ENCODE measurements at places on chromosomes 4 and X. TPM values are rescaled to one million over a fixed set of nuclear protein-coding genes. Genes with fewer than 3 reads are reported as not detected.

The AWAT2 gene
- not detected for polyA plus RNA-seq

The USP17L19 gene
- polyA plus RNA-seq, result not detected

The UBQLN2 gene
- 10.5 TPM for polyA plus RNA-seq

The NOX1 gene
- polyA plus RNA-seq, result not detected

The EXOC1L gene
- polyA plus RNA-seq, result not detected

The SUV39H1 gene
- 3.7 TPM for polyA plus RNA-seq

DNA sequence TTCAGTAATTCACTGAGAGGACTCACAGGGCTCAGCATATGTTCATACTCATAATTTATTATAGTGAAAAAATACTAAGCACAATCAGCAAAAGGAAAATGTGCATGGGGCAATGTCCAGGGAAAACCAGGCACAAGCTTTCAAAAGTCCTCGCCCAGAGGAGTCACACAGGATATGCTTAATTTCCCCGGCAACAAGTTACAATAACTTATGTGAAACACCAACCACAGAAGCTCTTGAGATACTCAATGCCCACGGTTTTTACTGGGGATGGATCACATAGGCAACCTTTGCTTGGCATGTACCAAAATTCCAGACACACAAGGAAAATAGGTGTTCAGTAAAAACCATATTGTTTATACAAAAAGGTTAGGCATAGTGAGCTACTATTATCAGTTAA, 38.5 kb upstream of the STPG2 start:
- H3K27ac ChIP-seq, result no peak overlapping the region
- H3K4me3 ChIP-seq, result no peak overlapping the region
- H3K4me1 ChIP-seq, result no peaks in the 10 kb centered on the region
- no peaks in the 10 kb centered on the region for H3K27me3 ChIP-seq
- DNase-seq, result peak; percentile 22

DNA sequence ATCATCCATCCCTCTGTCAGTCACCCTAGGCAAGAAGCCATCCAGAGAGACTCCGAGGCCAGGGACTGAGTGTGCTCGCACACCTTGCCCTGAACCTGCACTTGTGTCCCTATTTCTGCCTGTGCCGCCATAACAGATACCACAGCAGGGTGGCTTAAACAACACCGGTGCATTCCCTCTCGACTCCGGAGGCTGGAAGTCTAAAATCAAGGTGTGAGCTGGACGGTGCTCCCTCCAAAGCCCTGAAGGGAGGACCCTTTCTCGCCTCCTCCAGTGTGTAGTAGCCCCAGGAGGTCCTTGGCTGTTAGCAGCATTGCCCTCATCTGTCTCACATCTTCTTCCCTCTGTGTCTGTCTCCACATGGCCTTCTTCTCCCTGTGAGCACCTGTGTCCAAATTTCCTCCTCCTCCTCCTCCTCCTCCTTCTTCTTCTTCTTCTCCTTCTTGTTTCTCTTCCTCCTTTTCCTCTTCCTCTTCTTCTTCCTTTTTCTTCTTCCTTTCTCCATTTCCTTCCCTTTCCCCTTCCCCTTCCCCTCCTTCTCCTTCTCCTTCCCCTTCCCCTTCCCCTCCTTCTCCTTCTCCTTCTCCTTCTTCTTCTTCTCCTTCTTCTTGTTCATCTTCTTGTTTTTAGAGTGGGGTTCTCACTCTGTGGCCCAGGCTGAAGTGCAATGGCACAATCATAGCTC, 98.1 kb upstream of the ENPP6 start:
- no peaks in the 10 kb centered on the region for H3K27me3 ChIP-seq
- no peaks in the 10 kb centered on the region for H3K36me3 ChIP-seq
- no peak overlapping the region for H3K27ac ChIP-seq
- no peak for DNase-seq
- peaks cover 9% of the 10 kb centered on the region for H3K4me1 ChIP-seq

- H3K27ac ChIP-seq, result no peak overlapping the region
- no peaks in the 10 kb centered on the region for H3K4me1 ChIP-seq
- DNase-seq, result no peak
- H3K4me3 ChIP-seq, result no peak overlapping the region
These were observed 31.7 kb upstream of the INTU start for GRCh38 chr4:127601029-127601428.
